ENCODE measurements at places on chromosomes 4 and X.

DNA sequence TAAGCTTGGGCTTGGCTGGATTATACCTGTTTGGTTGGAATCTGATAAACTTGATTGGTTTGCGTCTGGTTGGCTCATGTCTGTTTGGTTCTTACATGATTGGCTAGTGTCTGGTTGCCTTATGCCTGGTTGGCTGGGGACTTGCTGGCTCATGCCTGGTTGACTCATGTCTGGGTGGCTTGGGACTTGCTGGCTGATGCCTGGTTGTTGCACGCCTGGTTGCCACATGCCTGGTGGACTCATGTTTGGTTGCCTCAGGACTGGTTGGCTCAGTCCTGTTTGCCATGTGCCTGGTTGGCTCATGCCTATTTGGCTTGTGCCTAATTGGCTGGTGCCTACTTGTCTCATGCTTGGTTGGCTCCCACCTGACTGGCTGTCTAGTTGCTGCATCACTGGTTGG, 104.5 kb downstream of the APOOL start:
- no peak for DNase-seq

GRCh38 chr4:3328814-3329663, 36.2 kb downstream of the RGS12 start:
- no peak for DNase-seq

DNA sequence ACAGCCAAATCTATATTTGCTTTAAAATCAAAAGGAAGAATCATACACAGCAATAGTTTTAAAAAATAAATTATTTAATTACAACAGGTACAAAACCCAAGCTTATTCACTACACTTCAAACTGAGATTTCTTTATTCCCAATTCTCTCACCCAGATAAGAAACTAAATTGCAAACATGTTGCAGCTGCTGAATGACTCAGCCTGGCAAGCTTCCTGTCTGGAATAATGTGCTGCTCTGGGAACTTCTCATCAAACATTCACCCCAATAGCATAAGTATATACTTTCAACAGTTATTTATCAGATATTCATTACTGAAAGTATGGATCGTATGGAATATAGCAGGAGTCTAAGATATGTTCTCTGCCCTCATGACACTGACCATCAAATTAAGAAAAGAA, 43.0 kb upstream of the GABRA2 start:
- no peak for DNase-seq

GRCh38 chrX:142296421-142296820, 91.3 kb upstream of the MAGEC2 start:
- no peak for DNase-seq

GRCh38 chrX:119177278-119177677, 49.7 kb upstream of the KIAA1210 start:
- no peak for DNase-seq

GRCh38 chr4:40564004-40564403, 65.7 kb downstream of the RBM47 start:
- no peak for DNase-seq

DNA sequence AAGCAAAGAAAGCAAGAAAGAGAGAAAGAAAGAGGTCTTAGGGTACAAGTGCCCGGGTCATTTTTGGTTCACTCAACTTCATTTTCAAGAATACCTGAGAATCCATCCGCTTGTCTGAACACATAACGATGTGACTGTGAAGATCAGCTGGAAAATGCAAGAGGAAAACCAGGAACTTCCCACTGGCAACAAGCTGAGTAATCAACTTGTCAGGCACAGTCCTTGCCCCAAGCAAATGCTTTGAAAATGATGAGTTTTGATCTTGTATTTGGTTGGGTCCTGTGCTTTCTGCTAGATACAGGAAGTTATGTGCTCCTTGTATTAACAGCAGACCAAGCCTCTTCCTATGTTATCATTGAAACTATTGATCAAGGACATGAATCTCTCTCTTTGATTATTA, 239.1 kb downstream of the ASMT start:
- no peak for DNase-seq

DNA sequence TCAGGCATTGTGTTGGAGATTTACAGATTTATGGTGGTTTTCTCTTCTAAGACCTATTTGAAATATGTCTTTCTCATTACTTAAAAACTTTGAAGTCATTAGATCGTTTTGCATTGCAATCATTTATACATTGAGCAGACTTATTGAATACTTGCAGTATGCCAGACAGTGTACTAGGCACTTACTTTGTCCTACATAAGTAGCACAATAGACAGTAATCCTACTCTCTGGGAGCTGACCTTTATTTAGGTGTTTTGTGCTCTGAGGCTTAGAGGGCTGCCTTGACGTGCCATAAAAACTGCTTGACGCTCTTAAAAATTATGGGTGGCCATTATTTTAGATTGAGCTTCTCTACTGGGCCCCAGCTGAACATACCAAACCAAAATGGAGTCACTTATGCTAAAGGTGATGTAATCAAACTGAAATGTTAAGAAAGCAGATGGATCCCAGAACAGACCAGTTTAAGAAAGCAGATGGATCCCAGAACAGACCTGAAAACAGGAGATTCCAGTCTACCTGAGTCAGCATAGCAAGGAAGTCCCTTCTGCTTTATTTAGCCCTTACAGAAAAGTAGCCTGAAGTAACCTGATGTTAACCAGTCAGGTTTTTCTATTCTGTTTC, 42.4 kb downstream of the PTTG2 start:
- no peak for DNase-seq

- DNase-seq, result no peak
Measured at GRCh38 chr4:112652216-112652615, 15.3 kb downstream of the LARP7 start.

- no peak for DNase-seq
Measured at GRCh38 chr4:4942658-4943057, 76.6 kb downstream of the CYTL1 start.

GRCh38 chr4:78624048-78624447, 72.5 kb downstream of the ANXA3 start:
- no peak for DNase-seq

GRCh38 chrX:150094996-150095395, 156.7 kb upstream of the EOLA2 start:
- DNase-seq, result no peak

- no peak for DNase-seq
Measured at GRCh38 chr4:3203971-3204431, 45.0 kb upstream of the MSANTD1 start.

DNA sequence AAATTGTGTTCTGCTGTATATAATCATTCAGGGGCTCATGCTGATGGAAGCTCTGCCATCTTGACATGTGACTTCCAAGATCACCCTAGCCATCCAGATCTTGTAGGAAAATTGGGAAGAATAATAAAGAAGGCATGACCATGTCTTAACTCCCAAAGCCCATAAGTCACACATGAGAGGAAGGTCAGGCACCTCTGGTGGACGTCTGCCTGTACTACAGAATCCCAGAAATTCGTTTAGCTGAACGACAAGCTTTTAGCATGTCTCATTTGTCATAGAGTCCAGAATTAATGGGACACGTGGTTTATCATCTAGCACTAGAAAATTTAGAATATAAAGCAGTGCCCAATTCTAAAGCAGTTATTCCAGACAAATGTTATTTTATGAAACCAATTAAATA, 212.7 kb downstream of the CENPC start:
- no peak for DNase-seq

GRCh38 chrX:38080808-38081207, 74.5 kb downstream of the SYTL5 start:
- DNase-seq, result no peak

DNA sequence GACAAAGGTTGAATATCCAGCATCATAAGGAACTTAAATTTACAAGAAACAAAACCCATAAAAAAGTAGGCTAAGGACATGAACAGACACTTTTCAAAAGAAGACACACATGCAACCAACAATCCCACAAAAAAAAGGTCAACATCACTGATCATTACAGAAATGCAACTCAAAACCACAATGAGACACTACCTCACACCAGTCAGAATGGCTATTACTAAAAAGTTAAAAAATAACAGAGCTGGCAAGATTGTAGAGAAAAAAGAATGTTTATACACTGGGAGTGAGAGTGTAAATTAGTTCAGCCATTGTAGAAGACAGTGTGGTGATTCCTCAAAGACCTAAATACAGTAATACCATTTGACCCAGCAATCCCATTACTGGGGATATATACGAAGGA, 474.7 kb downstream of the TRIML1 start:
- DNase-seq, result no peak

GRCh38 chr4:36081185-36081584, 163.1 kb downstream of the ARAP2 start:
- DNase-seq, result no peak

DNA sequence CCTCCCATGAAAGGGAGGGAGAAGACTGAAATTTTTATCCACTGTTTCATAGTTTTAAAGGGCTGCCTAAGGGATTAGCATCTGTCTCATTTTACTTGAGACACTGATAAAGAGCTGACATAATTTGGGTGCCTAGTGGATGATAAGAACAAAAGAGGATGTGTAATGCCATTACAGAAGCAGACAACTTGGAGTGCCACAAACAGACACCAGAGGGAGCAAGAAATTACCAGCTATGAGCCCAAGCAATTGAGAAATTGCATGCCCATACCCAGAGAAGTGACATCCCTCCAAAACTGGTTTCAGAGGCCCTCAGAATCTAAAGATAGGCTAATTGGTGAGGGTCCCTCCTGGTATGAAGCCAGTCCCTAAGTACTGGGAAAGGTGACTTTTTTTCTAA, 38.5 kb upstream of the POU3F4 start:
- no peak for DNase-seq

GRCh38 chrX:1105671-1106419, 106.6 kb downstream of the CRLF2 start:
- no peak for DNase-seq

DNA sequence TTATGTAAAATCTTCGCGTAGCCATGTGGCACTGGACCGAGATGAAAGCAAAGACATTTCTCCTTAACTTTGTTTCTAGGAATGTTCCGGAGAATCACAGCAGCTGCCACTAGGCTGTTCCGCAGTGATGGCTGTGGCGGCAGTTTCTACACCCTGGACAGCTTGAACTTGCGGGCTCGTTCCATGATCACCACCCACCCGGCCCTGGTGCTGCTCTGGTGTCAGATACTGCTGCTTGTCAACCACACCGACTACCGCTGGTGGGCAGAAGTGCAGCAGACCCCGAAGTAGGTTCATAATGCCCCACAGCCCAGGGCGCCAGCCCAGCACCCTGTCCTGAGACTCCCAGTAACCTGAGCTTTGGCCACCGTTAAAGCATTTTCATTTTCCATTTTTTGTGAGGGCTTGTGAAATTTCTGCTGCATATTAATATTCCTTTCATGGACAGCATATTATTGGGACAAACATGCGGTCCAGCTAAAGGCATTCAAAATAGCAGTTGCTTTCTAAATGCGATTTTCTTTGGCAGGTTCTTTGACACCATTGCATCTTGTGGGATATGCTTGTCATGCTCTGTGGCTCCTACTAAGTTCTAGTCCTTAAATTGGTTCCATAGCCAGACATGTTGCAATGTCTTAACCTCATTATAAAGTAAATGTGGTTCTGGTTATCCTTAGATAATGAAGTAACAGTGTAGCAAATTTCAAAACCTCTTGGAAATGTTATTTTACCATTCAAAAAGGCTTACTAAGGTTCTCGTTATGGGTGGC, 49.1 kb upstream of the MSANTD1 start:
- DNase-seq, result no peak

DNA sequence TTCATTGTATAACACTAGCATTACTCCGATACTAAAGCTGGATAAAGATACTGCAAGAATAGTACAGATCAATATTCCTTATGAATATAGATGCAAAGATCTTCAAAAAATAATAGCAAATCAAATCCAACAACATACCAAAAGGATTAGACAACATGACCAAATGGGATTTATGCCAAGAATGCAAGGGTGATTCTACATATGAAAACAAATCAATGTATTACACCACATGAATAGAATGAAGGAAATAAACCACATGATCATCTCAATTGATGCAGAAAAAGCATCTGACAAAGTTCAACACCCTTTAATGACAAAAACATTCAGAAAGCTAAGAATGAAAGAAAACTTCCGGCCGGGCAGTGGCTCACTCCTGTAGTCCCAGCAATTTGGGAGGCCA, 42.8 kb downstream of the CUL4B start:
- no peak for DNase-seq

GRCh38 chr4:143372093-143372915, 35.6 kb downstream of the GAB1 start:
- no peak for DNase-seq

GRCh38 chr4:169604903-169605331, 7.5 kb downstream of the NEK1 start:
- no peak for DNase-seq

GRCh38 chr4:152708796-152709195, 29.0 kb upstream of the TMEM154 start:
- no peak for DNase-seq

DNA sequence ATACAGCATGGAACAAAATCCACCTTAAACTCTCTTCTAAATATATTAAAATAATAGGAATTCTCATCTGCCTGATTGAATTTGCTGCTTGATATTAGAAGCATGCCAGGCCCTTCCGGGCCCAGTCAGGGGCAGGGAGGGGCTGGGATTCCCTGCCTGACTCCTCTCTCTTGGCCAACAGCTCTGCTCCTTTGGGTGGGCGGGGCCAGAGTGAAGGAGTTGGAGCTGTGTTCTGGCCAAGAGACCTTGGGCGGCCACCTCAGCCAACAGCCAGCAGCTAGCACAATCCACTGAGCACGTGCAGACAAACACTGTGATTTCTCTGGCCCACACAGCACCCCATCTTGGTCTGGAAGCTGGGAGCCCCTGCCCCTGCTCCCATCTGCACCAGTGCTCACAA, 140.3 kb downstream of the PJA1 start:
- DNase-seq, result no peak

GRCh38 chr4:123740236-123740635, 343.6 kb downstream of the SPRY1 start:
- no peak for DNase-seq

GRCh38 chrX:77160301-77160700, 286.9 kb upstream of the FGF16 start:
- DNase-seq, result no peak

DNA sequence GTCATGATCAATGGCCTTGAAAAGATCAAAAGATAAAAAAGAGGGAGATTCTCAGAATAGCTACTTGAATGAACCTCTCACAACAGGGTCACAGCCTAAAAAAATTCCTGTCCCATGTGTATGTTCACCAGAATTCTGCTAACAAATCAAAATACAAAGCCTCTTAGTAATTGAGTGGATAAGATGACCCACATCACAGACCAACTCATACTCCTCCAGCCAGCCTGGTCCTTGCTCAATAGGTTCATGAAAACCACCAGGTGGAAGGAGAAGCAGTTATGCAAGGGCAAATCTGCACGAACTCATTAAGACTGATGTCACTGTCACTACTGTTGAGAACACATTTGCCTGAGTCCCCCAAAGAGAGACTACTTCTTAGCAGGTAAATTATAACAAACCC, 21.5 kb downstream of the WDFY3 start:
- DNase-seq, result no peak

GRCh38 chr4:4666187-4666586, 124.3 kb upstream of the STX18 start:
- DNase-seq, result no peak

GRCh38 chr4:14043203-14043602, 415.7 kb upstream of the BOD1L1 start:
- DNase-seq, result no peak

- no peak for DNase-seq
Measured at GRCh38 chrX:103839404-103839803, 7.3 kb upstream of the RAB9B start.
